ENCODE measurements at places on chromosomes 6 and 20. TPM values are rescaled to one million over a fixed set of nuclear protein-coding genes. Genes with fewer than 3 reads are reported as not detected.

The TMC2 gene
- 0.66 TPM for polyA plus RNA-seq

The SIRPB1 gene
- not detected for polyA plus RNA-seq

The RRBP1 gene
- 5.2 TPM for polyA plus RNA-seq

The CDC5L gene
- 28.9 TPM for polyA plus RNA-seq

The MCHR2 gene
- polyA plus RNA-seq: not detected

The GRM1 gene
- 2.9 TPM for polyA plus RNA-seq

The TBX18 gene
- not detected for polyA plus RNA-seq

The SOX12 gene
- polyA plus RNA-seq: 9.6 TPM

The ECT2L gene
- polyA plus RNA-seq: not detected

The SLC32A1 gene
- polyA plus RNA-seq: 40.0 TPM

The NECAB3 gene
- 20.3 TPM for polyA plus RNA-seq

The TP53TG5 gene
- polyA plus RNA-seq: not detected

The SIRPD gene
- not detected for polyA plus RNA-seq

The DEFB132 gene
- not detected for polyA plus RNA-seq

The EYA2 gene
- not detected for polyA plus RNA-seq

The GPR6 gene
- 7.3 TPM for polyA plus RNA-seq

The ADTRP gene
- polyA plus RNA-seq: not detected

The COL12A1 gene
- 0.63 TPM for polyA plus RNA-seq

The SMPD2 gene
- polyA plus RNA-seq: 8.0 TPM

The TBPL1 gene
- 110 TPM for polyA plus RNA-seq

The SSTR4 gene
- not detected for polyA plus RNA-seq

The LPA gene
- not detected for polyA plus RNA-seq

The PLA2G7 gene
- not detected for polyA plus RNA-seq

The GJA10 gene
- polyA plus RNA-seq: not detected

Measured in neural cell (in vitro differentiated cells).